ENCODE measurements at places on chromosomes 5 and 9.

DNA sequence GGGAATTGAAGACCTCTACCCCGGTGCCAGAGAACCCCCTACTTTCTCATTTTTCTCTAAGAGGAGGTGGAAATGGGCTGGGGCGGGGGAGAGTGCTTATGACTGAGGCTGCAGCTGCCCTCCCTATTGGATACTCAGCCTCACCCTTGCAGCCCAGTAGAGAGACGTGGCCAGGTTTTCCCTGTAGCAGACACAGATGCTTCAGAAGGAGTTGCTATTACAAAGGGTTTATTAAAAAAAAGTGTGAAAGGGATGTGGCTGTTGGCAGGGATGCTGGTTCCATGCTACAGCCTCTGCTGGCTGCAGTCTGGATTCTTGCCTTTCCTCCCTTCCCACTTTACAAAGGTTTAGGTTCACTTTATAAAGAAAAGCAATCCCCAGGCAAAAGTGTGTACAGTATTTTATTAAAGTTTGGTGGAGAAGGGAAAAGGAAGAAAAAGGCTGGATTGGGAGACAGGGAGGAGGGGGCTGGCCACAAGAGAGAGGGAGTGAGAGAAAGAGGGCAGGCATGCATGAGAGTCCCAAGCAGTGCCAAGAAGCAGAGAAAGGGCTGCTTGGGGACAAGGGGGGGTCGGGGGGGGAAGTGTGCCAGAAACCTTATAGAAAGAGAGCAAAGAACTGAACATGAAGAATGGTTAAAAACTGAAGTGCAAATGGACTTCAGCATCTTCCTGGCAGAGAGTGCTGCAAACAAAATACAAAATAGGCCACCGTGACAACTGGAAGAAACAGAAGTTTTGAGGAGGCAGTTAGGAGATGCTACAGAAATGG lies 29.5 kb upstream of the NFIB start:
- no peak for DNase-seq

GRCh38 chr5:180140571-180140970 lies 68.4 kb downstream of the RASGEF1C start:
- no peak for DNase-seq

GRCh38 chr5:60945813-60946187 lies 795 bp downstream of the NDUFAF2 start:
- DNase-seq: no peak

GRCh38 chr9:127279717-127280285 lies 15.2 kb downstream of the GARNL3 start:
- no peak for DNase-seq

- DNase-seq: no peak
Measured at GRCh38 chr9:121249563-121249962, 18.4 kb upstream of the GSN start.

GRCh38 chr5:43294226-43294625 lies 19.0 kb downstream of the HMGCS1 start:
- no peak for DNase-seq

DNA sequence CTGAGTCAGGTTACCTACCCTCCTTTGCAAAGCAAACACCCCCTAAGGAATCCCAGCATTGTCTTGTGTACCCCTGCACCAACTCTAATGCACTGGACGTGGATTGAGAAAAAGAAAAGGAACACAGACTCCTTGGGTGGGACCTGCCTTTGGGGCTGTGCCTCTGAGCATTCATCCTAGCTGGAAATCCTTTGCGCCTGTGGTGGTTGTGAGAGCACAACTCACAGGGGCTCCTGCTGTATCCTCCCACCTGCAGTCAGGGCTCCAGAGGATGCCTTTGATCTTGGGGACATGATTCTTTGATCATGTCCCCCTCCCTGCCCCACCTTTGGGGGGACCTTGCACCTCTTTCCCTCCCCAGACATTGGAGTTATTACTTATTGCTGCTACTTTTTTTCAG lies 338.5 kb downstream of the GADD45G start:
- DNase-seq: no peak

DNA sequence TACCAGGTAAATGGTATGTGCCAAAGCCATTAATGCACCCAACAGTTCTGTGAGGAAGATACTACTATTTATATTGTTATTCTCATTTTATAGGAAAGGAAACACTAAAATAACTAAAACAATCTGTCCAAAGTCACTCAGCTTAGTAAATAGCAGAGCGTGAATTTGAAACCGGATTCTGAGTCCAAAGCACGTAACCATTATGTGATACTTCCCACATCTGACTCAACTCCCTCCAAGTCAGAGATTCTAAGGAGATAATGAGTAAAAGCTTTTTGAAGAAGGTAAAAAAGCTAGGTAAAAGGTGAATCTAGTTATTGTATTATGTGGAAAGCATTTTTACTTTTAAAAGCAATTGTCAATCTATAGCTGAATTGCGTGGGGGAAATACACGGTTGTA lies 208.9 kb downstream of the PBX3 start:
- no peak for DNase-seq

DNA sequence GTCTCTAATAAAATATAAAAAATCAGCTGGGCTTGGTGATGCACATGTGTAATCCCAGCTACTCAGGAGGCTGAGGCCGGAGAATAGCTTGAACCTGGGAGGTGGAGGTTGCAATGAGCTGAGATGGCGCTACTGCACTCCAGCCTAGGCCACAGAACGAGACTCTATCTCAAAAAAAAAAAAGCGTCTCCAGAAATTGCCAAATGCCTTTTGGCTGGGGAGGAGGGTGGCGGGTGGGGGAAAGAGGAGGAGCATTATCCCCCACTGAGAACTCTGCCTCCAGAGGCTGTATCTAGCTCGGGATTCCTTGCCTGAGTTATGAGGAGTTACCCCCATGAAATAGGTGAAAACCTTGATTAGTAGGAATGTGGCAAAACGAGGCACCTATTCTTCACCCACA lies 4.8 kb downstream of the ROPN1L start:
- no peak for DNase-seq

DNA sequence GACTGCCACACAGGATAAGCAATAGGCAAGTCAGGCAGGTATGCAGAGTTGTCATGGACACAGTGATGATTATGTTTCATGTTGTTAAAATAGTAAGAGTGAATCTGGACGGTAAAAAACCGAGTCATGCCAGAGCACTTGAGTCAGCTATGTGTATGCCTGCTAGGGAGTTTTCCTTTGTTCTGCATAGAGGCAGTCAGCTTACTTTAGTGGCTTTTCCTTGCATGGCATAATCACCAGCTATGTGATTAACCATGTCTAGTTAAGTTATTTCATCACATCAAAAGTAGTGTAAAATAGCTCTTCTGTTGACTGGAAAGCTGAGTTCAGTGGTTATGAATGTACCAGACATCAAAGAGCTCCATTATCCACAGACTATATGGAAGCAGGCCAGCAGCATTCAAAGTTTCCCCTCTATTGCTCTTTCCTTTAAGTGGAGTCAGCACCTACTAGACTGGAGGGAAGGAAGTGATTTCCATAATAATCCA lies 989.8 kb downstream of the TLE1 start:
- DNase-seq: no peak

- no peak for DNase-seq
Measured at GRCh38 chr5:169091396-169091980, 209.5 kb downstream of the SLIT3 start.

DNA sequence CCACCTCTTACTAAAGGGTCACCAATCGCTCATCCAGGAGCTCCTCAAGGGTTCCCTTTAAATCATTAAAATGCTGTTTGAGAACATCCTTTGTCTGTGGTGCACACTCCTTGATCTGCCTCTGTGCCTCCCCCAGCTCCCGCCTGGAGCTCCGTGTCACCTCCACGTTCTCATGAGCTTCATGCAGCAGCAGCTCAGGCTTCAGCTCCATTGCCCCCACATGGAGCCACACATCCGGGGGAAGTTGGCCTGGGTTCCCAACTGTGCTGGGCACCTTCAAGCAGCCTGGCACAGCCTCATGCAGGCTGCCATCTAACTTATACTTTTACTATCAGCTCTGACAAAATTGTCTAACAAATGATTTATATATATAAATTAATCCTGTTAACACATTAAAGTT lies 585.8 kb upstream of the FAM174A start:
- DNase-seq: no peak

DNA sequence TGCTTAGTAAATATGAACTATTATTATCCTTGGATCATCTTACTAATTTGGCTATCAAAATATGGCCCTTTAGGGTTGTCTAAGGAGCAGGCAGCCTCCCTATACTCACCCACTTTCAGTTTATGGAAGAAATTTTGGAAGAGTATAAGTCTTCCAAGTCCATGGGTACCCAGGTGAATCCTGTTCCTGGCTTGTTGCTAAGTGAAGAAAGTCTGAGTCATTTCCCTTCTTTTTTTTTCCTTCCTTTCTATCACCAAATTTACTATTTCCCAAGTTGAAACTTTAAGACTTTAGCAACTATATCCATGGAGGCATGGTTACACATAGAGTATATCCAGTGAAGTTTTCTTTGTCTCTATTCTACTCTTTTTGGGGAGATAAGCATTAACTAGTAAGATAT lies 184.0 kb upstream of the ACTBL2 start:
- no peak for DNase-seq

- no peak for DNase-seq
Measured at GRCh38 chr5:92605591-92605990, 975.4 kb downstream of the NR2F1-AS1 start.

DNA sequence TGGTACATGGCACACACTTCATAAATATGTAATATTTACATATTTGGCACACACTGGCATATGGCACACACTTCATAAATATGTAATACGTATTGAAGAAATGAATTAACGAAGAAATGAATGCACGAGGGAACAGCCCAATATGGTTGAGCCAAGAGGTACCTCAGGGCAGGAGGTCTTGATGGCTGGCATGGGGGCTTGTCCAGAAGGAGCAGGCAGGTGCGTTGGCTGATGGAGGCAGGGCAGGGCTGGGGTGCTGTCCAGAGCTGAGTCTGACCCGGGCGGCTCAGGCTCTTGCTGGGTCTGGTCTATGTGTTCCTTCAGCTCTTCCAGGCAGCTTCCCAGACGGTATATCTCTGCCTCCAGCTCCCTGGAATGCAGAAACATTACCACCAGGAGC lies 26.2 kb downstream of the AKNA start:
- no peak for DNase-seq
